ENCODE measurements at places on chromosomes 12 and 14.
A peak's percentile ranks its signal among the peaks of the same experiment; 100 is the strongest.

DNA sequence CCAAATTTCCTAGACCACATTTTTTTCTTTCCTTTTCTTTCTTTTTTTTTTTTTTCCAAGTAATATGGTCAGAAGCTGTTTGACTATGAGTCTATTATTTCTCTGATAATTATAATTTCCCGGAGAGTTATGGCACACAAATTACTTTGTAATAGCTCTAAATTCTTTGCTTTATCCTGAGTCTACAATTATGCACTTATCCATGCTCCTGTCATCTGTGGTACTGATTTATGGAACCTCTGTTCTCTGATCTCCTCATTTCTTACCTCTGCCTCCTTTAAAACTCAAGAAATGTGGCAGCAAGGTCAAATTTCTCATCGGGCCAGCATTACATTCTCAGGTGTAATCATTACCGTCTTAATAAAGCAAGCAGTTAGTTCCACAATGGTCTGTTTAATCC is 282.1 kb downstream of the PAWR start:
- DNase-seq = no peak

GRCh38 chr14:104442107-104442551 is 137.4 kb upstream of the C14orf180 start:
- peak; percentile 26 for DNase-seq

DNA sequence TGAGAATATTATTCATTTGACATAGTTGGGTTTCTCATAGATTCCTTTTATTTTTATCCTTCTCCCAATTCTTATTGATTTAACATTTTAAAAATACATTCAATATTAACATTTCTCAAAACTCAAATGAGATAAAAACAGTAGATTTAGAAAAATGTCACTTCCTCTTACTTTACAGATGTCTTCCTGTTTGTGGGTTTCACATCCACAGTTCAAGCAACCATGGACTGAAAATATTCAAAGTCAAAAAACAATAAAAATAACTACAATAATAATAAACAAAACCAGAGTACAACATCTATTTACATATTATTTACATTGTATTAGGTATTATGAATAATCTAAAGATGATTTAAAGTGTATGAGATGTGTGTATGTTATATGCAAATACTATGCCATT is 111.3 kb upstream of the SLC16A7 start:
- no peak for DNase-seq

DNA sequence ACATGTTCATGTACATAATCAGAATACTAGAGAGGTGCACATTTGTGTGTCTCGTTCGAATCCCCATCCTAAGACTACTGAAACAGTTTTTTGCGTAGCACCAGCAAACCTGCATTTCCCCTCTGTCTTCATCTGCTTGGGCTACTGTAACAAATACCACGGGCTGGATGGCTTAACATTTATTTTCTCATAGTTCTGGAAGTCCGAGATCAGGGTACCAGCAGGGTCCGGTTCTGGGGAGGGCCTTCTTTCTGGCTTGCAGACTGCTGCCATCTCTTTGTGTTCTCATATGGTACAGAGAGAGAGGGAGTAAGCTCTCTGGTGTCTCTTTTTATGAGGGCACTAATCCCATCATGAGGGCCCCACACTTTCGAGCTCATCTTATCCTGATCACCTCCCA is 30.6 kb downstream of the KLC1 start:
- no peak for DNase-seq

- DNase-seq = no peak
These were observed 44.9 kb downstream of the SIX6 start for GRCh38 chr14:60553808-60554207.

DNA sequence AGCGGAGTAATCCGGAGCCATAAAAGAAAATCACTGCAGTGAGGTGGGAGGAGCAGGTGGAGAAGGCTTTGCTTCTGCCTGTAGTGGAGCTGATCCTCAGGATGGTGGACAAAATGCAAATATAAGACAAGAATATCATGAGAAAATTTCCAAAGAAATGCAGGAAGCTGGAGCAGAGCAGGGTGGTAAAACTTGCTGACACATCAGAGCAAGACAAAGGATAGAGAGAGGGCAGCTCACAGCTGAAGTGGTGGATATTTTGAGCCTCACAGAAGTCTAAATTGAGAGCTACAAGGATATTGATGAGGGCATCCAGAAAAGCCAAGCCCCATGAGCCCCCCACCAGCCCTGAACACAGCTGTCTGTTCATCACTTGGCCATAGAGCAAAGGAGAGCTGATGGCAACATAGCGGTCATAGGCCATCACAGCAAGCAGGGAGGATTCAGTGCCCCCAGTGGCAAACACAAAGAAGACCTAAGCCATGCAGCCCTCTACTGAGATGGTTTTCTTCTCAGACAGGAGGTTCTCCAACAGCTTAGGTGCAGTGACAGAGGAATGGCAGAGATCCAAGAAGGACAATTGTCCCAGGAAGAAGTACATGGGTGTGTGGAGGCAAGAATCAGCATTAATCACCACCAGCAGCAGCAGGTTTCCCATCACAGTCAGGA is 30.0 kb upstream of the ANP32D start:
- no peak for DNase-seq

- peak; percentile 32 for DNase-seq
These were observed 851 bp downstream of the YLPM1 start for GRCh38 chr14:74763803-74764531.

DNA sequence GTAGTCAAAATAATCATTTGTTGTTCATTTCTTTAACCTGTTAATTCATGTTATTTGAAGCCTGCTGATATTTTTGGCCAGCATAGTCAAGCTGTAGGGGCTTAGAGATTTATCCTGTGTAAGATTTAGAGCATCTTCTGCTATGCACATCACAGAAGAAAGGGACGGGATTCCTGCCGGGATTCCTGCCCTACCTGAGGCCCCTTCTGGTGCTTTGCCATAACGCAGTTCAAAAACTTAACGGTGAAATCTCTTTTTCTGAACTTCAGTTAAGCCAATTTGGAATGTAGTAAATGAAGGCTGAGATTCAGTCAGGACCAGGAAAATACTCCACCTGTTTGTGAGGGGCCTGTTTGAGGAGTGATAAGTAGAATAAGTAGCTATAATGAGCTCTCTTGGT is 50.7 kb upstream of the TMEM260 start:
- no peak for DNase-seq

- no peak for DNase-seq
These were observed 27.0 kb upstream of the ESRRB start for GRCh38 chr14:76348898-76349297.

GRCh38 chr12:54991161-54991990 is 6.8 kb upstream of the TESPA1 start:
- DNase-seq = no peak

GRCh38 chr12:90712671-90713070 is 242.3 kb downstream of the CCER1 start:
- DNase-seq = no peak

DNA sequence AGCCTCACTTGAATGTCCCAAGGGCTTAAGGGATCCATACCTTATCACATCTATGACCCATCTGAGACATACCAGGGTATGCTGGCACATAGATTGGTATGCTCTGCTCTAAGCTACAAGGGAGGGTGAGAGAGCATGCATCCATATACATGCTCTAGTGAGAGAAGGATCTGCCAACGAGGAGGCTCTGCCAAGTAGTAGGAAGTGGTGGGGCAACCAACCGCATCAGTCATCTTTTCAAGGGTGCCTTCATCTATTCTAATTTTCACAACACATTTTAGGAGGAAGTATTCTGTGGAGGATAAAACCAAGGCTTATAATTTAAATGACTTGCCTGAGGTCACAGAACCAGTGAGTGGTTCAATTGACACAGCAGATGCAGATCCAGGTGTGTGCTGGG is 6.6 kb upstream of the PPM1A start:
- DNase-seq = no peak

GRCh38 chr14:60970146-60970545 is 10.7 kb downstream of the TRMT5 start:
- DNase-seq = no peak

- DNase-seq = no peak
These were observed 17.2 kb upstream of the ARID4A start for GRCh38 chr14:58280954-58281787.

- no peak for DNase-seq
These were observed 2.4 kb upstream of the MLEC start for GRCh38 chr12:120684523-120684932.

DNA sequence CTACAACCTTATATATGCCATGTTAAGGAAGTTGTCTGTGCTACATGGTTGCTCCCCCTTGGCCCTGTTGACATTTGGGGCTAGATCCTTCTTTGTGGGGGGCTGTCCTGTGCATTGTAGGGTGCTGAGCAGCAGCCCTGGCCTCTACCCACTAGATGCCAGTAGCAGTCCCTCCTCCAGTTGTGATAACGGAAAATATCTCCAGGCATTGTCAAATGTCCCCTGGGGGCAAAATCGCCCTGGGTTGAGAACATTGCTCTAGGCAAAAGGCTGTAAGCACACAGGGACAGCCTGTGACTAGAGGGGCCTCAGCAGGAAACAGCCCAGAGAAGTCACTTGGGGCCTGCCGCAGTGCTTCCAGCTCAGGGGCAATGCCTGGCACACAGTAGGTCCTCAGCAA is 1100.3 kb downstream of the BCL11B start:
- no peak for DNase-seq

GRCh38 chr12:70744178-70744577 is 106.9 kb upstream of the PTPRB start:
- no peak for DNase-seq

- no peak for DNase-seq
These were observed 442.4 kb upstream of the FOXG1 start for GRCh38 chr14:28323951-28324741.

- DNase-seq = no peak
These were observed 182.9 kb downstream of the GLT1D1 start for GRCh38 chr12:129036135-129036534.

- no peak for DNase-seq
These were observed 43.9 kb upstream of the GNPNAT1 start for GRCh38 chr14:52835122-52835903.

DNA sequence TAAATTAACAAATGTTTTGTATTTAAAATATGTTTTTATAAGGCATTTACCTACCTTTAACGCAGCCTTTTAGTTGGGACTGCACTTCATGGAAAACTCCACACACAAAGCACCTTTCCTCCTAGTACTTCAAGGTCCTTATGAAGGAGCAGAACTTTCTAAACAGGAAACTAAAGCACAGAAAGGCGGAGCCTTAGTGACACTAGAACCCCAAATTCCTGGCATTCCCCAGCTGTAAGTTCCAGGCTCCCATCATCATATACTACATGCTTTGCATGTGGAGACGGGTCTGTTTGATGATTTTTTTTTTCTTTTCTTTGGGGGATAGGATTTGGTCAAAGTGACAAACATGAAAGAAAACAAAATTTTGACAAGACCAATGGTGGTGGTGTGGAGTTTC is 39.5 kb downstream of the STXBP6 start:
- no peak for DNase-seq

DNA sequence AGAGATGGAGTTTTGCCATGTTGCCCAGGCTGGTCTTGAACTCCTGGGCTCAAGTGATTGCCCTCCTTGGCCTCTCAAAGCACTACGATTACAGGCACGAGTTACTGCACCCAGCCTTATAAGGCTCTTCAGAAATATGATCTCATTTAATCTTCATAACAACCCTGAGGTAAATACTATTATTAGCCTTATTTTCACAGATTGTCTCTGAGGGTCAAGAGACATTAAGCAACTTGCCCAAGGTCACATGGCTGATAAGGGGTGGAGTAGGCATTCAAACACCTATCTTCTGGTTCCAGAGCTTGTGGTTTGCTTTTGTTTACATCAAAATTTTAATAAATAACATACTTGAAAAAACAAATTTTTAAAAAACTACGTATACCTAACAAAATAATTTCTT is 5.1 kb downstream of the PRKAG1 start:
- DNase-seq = no peak

- DNase-seq = no peak
These were observed 2.3 kb downstream of the TAS2R46 start for GRCh38 chr12:11059784-11060183.

DNA sequence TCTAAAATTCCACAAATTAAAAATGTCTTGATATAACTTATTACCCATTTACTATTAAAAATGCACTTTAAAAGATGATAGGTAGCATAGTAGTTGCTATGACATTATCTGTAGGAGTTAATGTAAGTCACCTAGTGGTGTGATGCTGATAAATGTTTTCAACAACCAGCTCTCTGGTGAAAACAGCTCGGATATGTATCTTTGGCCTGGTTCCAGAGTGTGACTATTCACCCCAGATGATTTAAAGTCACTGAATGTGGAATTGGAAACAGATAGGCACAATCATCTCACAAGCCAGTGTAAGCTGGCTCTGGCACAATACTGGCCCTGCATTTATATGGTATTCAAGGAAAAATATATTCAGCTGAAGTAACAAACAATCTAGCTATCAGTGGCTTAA is 9.2 kb upstream of the CCDC196 start:
- no peak for DNase-seq

- DNase-seq = no peak
These were observed 54.3 kb downstream of the ZFYVE26 start for GRCh38 chr14:67762051-67762450.

DNA sequence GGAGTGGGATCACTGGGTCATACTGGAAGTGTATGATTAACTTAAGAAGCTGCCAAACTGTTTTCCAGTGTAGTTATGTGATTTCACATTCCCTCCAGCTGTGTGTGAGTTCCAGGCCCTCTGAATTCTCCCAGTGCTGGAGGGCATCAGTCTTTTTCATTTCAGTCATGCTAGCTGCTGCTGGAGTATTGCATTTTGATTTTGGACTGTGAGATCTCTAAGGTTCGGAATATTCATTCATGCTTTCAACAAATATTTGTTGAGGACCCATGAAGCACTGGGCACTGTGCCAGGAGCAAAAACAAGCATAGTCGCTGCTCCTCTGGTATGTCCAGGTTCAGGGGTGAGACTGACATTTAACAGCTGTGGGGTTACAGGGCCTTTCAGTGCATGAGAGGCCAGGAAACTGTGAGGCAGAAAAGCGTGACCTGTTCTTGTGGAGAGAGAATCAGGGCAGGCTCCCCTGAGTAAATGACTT is 133.2 kb downstream of the SCARB1 start:
- DNase-seq = no peak

DNA sequence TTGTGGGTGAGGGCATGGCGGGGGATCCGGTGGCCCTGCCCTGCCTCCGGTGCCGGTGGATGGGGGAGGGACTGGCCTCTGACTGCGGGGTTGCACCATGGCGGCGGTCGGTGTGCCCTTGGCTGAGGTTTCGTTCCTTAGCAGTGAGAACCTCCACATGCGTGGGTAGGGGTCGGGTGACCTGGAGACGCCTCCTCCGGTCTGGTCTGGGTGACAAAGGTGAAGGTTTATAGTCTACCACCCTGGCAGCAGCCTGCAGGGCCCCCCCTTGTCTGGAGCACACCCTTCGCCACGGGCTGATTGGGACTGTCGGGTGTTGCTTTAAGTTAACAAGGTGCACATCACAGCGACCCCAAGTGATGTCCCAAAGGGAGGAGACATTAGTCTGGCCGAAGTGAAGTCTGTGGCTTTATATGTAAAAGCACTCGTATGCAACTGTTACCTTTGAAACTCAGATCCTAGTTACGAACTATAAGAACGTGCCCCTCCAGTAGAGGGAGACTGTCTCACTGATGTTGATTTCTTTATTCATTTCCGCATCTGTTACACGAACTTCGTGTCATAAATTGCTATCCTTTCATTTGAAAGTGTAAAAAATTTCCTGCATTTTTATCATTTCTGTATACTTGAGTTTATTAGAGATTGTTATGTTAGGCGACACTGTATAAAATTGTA is 74.4 kb downstream of the WDR20 start:
- no peak for DNase-seq

GRCh38 chr12:116604951-116605641 is 45.9 kb downstream of the MAP1LC3B2 start:
- DNase-seq = no peak
